ENCODE measurements at places on chromosomes 2 and 18.
A peak's percentile ranks its signal among the peaks of the same experiment; 100 is the strongest.

- DNase-seq, result no peak
These were observed 79.8 kb downstream of the MAPK4 start for GRCh38 chr18:50639711-50640110.

GRCh38 chr2:72992734-72993102 is 75.4 kb downstream of the EMX1 start:
- DNase-seq, result peak; percentile 44

- no peak for DNase-seq
These were observed 173.5 kb downstream of the CDH2 start for GRCh38 chr18:28003451-28003850.

GRCh38 chr2:133562558-133562957 is 5.7 kb downstream of the NCKAP5 start:
- DNase-seq, result no peak

DNA sequence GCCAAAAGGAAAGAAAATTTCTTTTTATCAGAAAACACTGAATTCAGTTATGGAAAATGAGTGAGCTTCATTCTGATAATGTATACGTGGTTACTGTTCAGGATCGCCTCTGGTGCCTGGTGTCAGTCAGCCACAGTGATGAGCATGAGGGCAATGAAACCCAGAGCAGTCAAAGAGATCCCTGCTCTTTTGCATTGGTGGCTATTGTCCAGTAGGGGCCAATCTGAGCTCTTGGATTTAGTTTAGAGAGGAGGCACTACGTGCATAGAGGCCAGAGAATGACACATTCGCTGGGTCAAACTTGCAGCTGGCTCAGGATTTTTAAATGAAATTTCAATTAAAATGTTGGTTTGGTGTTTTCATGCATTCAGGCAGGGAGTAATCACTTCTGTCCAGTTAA is 522.9 kb downstream of the TMEM182 start:
- no peak for DNase-seq

- no peak for DNase-seq
These were observed 93.3 kb upstream of the EML6 start for GRCh38 chr2:54629914-54630857.

DNA sequence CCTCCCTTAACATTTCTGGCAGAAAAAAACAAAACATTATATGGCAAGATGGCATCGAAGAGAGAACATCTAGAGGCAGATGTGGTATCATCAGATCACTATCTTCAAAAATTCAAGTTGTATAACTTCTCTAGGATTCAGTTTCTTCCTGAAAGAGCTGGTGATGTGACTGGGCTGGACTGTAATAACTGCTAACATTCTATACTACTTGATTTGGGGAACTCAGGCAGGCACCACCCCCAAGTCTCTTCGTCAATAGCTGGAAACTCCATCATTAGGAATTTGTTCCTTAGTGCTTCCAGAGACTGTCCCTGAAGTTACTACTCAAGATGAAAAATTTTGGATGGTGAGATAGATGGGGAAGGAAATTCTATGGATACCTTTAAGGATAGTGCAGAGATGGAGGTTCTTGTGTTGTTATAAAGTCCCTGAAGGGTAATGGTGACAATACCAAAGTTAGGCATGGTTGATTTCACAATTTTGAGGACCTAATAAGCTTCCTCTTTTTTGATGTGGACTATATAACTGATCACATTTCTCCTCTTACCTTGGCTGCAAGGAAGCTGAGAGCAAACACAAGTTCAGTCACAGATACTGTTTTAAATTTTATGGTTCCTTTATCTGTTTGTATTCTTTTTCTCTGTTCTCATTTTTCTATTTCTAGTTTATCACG is 59.1 kb upstream of the PGAP1 start:
- DNase-seq, result no peak

GRCh38 chr2:105734762-105735538 is 9.8 kb upstream of the NCK2 start:
- DNase-seq, result no peak

DNA sequence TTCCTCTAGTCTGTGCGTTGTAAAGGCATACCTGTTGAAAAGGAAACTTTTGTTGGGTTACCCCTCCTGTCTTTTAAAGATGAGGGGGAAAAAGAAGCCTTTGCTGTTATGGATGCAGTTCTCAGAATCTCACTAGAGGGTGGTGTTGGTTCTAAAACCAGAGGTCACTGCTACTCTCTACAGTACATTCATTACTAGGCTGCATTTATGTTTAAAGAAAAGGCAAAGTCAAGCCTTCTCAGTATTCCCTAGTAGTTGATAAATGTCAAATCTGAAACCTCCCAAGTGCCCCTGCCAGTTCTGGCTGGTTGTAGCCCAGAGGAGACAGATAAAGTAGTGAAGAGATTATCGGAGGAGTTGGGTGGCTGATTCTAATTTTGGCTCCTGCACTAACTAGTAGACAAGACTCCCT is 1.4 kb upstream of the PLCL1 start:
- DNase-seq, result no peak

DNA sequence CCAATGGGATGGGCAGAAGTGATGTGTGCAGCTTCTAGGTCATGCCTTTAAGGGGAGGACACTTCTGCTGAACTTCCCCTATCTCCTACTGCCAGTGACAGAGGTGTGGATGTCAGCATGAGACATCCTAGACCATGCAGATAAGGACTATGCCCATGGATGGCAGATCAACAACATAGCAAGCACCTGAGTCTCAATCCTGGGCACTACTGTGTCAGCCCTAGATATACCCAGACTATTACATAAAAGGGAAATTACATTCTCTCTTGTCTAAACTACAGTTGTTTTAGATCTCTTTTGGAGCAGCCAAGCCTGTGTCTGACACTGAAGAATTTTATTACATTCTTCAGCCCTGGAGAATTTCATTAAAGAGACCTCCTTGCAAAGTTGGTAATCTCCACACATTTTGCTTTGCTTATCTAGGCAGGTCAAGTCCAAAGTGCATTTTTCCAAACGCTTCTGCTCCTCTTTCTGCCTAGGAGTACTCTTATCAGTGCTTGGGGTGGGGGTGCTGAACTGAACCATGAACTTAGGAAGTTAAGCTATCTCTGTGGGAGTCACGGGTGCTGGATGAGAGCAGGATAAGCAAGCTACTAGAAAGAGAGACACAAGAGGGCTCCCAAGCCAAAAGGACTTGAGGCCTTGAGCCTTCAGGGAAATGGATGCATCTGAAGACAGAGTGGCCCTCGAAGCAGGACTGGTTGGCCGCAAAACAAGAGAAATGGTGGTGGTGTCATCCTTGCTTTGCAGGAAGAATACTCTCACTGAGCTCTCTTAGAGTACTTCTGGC is 95.2 kb upstream of the SPRED2 start:
- DNase-seq, result no peak

DNA sequence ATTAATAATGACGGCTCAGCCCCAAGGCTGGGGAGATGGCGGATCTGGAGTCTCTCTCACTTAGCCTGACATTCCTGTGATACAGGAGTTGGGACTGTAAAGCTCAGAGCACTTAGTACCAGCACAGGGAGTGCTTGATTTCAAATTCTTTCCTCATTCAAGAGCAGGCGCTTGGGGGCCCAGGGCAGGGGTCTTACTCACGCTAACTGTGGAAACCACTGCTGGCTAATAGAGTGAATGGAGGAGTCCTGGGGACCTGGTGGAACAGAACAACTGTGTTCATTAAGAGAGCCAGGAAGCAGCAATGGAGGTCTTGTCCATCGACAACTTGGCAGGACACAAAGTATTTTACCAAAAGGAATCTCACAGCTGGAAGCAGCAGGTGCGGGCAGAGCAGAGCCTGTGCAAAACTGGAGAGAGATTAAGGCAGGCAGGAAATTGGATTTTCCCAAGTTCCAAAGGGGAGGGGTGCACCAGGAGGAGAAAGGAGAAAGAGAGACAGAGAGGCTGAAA is 358.9 kb downstream of the TNS1 start:
- DNase-seq, result no peak

DNA sequence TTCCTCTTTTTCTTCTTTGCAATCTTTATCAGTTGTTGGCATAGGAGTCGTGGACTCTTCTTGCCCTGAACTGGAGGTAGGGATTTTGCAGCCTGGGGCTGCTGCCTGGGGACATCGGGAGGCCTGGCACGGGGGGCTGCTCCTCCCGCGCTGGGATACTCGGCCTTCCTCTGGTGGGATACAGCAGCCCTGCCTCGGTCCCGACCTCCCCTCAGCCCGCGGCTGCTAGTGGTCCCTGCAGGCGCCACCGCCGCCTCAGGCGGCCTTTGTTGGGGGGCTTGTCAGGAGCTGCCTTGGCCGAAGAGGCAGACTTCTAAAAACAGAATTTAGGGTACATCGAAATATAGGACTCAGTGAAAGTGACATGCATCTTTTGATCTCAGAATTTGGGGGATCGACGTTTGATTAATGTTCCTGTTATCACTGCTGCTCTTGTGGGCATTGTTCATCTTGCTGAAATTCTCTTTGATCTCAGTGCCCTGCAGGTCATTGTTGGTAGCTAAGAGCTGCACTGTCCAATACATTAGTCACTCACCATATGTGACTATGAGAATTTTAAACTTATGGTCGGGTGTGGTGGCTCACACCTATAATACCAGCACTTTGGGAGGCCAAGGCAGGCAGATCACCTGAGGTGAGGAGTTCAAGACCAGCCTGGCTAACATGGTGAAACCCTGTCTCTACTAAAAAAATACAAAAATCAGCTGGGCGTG is 16.3 kb downstream of the POLR2D start:
- DNase-seq, result no peak

DNA sequence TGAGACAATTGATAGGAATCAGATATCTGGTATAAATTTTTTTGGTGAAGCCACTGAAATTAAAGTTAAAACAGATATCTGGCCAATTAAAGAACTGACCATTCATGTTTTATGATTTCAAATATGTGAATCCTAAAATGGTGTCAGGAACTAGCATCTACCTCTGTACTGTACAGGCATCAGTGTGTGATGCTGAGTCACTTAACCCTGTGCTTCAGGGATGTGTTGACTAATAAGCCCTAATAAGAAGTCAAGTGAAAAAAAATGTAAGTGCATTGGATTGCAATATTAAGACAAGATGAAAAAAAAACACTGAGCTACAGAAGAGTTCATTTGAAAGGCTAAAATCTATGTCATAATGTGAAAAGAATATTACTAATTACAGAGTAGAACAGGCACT is 9.1 kb upstream of the UNC80 start:
- no peak for DNase-seq

GRCh38 chr2:10493634-10494281 is 45.6 kb upstream of the ODC1 start:
- no peak for DNase-seq

DNA sequence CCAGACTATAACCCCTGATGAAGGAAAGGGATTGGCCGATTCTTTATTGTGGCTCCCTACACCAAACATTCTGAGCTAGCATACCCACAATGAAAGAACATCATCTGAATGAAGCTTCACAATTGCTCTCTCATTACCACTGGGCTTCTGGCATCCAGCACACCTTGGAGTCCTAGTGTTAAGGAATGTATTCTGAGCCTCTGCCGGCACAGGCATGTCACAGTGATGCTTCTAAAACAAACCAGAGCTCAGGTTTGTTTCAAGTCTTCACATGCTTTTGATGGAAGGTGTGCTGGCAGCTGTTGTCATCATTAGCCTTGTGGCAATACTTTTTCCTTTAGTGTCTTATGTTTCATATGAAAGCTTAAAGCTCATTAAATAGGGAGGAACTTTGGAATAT is 76.3 kb upstream of the RBBP8 start:
- DNase-seq, result no peak

- no peak for DNase-seq
These were observed 48.6 kb downstream of the DDX1 start for GRCh38 chr2:15640261-15640711.

DNA sequence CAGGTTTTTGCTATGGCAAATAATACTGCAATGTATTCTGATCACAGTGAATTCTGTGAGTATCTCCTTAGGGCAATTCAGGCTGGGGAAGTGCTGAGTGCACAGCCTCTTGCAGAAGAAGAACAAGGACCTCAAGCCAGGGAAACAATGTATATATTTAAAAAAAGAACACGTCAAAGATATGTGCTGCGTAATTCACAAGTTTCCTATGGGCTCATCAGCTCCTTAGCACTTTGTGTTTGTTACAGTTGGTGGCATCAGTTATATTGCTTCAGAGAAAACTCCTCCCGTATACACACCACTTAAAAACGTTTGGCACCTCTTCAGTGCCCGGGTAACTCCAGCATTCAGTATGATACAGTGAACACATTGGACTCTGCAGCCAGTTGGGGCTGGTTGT is 16.5 kb upstream of the MARCO start:
- no peak for DNase-seq

DNA sequence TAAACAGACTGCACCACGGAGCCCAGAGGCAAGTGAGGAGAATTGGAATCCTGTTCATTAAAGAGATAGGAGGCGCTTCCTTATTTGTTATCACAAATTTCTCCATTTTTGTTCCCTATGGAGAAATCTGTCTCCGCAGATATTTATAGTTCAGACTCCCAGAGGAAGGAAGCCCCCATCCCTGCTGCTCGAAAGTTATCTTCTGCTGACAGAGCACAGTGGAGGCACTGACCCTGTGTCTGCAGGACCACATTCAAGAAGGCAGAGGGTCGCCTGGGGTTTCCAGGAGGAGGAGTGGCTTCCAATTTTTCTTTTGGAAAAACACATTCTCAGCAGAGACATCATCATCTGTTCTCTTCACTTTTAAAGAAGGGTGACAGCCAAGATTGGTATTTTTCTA is 73.0 kb upstream of the GPR45 start:
- no peak for DNase-seq

GRCh38 chr2:240965296-240965904 is 33.0 kb upstream of the SNED1 start:
- DNase-seq, result peak; percentile 65

DNA sequence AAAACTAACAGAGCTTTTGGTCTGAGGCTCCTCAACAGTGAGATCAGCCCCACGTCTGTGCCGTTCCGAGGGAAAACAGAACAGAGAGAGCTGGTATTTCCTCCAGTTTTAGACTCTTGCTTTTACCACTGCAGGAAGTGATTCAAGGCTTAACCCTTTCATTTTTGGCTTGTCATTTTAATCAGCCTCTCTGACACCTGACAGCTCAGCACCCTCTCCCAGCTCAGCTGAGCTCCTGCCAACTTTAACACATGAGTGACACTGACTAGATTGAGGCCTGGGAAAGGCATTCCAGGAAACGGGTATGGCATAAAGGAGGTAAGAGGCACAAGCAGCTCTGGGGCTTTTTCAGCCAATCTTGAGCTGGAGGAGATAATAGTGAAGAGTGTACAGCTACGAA is 239.4 kb upstream of the SKOR2 start:
- DNase-seq, result no peak

DNA sequence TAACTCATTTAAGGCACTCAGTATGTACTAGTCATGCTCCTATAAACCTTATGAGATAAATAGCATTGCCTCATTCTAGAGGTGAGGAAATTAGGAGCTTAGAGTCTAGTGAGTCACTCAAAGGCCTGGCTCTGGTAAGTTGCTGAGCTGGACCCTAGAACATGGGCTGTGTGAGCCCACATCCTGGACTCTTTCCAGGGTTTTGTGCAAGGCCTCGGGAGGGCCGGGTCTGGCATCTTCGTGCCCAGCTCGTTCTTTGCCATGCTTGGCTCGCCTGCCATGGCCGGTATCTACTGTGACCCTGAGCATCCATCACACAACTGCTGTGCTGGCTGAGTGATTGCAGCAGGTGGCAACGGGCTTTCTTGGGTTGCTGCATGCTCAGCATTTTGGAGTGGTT is 168.0 kb downstream of the LPIN1 start:
- DNase-seq, result no peak

GRCh38 chr2:171578127-171578803 is 56.0 kb downstream of the CYBRD1 start:
- no peak for DNase-seq

Measured in sigmoid colon (tissue), 7 donors.